ENCODE measurements at places on chromosomes 7 and 10.
A peak's percentile ranks its signal among the peaks of the same experiment; 100 is the strongest.

DNA sequence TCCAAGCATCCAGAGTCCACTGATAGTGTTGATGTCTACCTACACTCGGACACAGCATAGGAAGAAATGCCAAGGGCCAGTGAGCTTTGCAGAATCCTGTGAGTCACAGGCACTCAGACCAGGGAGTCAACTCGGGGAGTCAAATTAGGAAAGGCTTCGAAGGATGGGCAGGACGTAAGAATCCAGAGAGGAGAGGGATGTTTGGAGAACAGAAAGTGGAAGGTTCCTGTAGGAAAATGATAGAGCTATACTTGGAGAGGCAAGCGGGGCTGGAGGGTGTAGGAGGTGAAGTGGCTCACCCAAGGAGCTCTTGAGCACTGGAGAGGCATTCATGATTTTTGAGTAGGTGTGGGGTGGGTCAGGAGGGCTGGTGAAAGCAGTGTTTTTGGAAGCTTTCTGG, 3.0 kb downstream of the ZYX start:
- DNase-seq: no peak

GRCh38 chr10:129962872-129963640, 1.0 kb downstream of the EBF3 start:
- peak; percentile 61 for DNase-seq

GRCh38 chr7:43612128-43612527, 29.2 kb downstream of the STK17A start:
- DNase-seq: no peak

- no peak for DNase-seq
Measured at GRCh38 chr10:123965973-123966895, 74.6 kb upstream of the CPXM2 start.

DNA sequence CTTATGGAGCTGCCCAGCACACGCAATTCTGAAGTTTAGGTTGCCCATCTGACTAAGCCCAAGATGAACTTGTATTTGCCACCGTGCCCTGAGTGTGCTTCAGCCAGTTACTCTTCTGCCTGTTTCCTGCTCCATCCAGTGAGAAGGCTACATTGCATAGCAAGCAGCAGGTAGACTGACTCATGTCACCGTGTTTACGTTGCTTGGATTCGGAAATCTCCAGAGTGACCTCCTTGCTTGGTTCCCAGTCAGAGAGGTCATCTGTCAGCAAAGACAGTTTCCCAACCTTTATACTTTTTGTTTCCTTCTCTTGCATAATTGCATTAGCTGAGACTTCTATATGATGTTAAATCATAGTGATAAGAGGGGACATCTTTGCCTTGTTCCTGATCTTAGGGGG, 30.9 kb downstream of the NACAD start:
- no peak for DNase-seq

DNA sequence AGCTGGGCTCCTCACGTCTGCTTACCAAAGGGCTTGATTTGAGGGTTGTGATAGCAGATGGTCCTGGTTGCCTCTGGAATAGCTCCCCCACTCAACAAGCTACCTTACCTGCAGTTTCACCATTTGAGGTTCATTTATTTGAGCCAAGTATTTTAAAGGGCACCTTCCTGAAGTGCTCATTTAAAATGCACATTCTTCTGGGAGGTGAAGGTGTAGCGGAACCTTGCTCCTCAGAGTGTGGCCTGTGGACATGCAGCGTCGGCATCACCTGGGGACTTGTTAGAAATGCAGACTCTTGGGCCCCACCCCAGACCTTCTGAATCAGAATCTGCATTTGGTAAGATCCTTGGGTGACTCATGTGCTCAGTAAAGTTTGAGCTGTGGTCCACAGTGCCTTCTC, 2.3 kb downstream of the CDH23 start:
- peak; percentile 9 for DNase-seq

GRCh38 chr10:4181621-4182049, 396.6 kb upstream of the KLF6 start:
- DNase-seq: no peak

- no peak for DNase-seq
Measured at GRCh38 chr7:3300221-3300650, 816 bp upstream of the SDK1 start.

GRCh38 chr10:98642281-98642680, 195.5 kb upstream of the HPS1 start:
- no peak for DNase-seq

- no peak for DNase-seq
Measured at GRCh38 chr10:90205340-90205739, 503.9 kb downstream of the KIF20B start.

DNA sequence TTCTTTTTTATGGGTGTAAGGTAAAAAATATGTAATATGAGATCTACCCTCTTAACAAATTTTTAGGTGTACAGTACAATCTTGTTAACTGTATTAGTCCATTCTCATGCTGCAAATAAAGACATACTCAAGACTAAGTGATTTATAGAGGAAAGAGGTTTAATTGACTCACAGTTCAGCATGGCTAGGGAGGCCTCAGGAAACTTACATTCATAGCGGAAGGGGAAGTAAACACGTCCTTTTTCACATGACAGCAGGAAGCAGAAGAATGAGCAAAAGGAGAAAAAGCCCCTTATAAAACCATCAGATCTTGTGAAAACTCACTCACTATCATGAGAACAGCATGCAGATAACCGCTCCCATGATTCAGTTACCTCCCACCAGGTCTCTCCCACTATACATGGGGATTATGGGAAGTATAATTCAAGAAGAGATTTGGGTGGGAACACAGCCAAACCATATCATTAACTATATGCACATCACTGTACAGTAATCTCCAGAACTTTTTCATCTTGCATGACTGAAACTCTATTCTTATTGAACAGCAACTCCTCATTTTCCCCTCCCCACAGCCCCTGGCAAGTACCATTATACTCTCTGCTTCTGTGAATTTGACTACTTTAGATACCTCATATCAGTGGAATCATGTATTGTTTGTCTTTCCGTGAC, 127.4 kb downstream of the WNT2 start:
- DNase-seq: no peak

- no peak for DNase-seq
Measured at GRCh38 chr7:1855725-1856160, 185.7 kb downstream of the ELFN1 start.

GRCh38 chr7:106418094-106418493, 133.3 kb upstream of the NAMPT start:
- peak; percentile 68 for DNase-seq

Data from right atrium auricular region (tissue), 2 donors.